Renal pelvis (tissue), 12 donors: ENCODE measurements at places on chromosomes 2 and 18.

- no peak for DNase-seq
These were observed 48.4 kb upstream of the RMP24 start for GRCh38 chr18:35923939-35924684.

- DNase-seq = no peak
These were observed 21.1 kb downstream of the MRPL30 start for GRCh38 chr2:99201959-99202678.

GRCh38 chr2:135909976-135910375, 33.7 kb upstream of the MCM6 start:
- DNase-seq = no peak

- no peak for DNase-seq
These were observed 179.1 kb upstream of the CYP26B1 start for GRCh38 chr2:72326759-72327158.

- no peak for DNase-seq
These were observed 140.4 kb upstream of the CAPN13 start for GRCh38 chr2:30947686-30948085.

- no peak for DNase-seq
These were observed 100.4 kb downstream of the SNTG2 start for GRCh38 chr2:1051075-1051474.

DNA sequence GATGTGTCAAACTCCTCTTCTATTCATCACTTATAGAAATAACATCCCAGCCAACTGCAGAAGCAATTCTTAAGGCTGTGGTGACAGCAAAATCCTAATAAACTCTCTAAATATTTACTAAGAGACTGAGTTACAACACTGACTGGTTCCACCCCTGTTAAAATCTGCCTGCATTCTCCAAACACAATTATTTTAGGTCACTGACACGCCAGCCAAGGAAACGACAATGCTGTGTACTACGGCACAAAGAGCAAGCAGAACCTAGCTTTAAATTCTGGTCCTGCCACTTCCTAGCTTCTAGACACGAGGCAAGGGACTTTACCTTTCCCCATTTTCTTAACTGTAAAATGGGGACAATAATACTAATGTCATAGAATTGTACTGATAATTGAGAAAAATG, 4.1 kb downstream of the CYRIA start:
- no peak for DNase-seq

- DNase-seq = no peak
These were observed 35.5 kb upstream of the ALMS1 start for GRCh38 chr2:73350035-73350691.

DNA sequence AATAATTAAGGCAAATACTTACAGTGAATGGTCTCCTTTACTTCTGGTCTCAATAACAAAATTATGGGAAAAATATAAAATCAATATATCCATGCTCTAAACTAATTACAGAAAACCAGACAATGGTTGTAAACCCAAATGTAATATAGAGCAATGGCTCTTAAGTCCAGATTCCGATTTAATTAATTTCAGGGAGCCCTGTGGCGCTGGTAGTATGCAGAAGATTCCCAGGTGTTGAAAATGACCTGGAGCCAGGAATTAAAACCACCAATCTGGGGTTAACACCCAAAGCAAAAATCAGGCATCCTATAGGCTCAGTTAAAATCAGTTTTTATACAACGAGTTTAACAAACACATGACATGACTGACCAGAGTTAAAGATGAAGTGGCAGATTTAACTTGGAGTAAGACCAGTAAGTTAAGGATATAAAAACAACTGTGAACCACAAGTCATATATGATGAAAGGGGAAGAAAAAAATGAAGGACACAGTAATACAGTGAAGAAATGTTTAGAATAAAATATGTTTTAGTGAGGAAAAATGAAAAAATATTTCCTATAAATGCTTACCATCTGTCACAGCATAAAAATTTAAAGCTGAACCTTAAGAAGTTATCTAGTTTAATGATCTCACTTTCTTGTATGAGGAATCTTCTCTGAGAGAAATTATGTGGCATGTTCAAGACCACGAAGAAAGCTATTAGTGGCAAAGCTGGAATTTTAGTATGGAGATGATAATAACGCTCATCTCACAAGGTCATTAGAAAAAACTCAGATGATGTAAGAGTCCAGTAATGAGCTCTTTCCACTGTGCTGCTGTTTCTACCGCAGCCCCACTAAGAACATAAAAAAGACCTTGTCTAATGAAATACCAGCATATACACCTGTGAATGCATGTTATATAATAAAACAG, 45.8 kb upstream of the FLACC1 start:
- DNase-seq = no peak

GRCh38 chr2:238101891-238102841, 2.0 kb downstream of the ESPNL start:
- DNase-seq = no peak

GRCh38 chr2:119326938-119327337, 39.7 kb downstream of the C2orf76 start:
- no peak for DNase-seq

DNA sequence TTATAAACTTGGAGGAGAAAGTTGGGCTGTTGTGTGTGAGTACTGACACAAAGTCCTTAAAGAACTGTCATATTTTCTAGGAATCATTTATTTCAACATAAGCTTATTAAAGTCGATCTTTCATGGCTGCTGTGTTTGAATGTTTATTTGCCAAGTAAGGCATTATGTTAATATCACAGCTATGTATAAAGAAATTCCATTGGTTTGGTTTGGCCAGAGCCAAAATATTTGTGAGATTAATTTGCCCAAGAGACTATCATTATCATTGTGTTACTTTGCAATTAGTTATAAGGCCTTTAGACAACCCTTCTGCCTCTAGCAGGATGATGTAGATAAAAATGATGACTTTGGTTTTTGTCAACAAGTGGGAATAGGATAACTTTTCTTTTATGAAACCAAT, 240.6 kb upstream of the NT5C1B start:
- DNase-seq = no peak

GRCh38 chr2:57479981-57480380, 566.6 kb upstream of the VRK2 start:
- DNase-seq = no peak

GRCh38 chr18:36108601-36109000, 20.5 kb downstream of the SLC39A6 start:
- DNase-seq = no peak

- DNase-seq = no peak
These were observed 28.7 kb downstream of the MTERF4 start for GRCh38 chr2:241073166-241074064.

- DNase-seq = no peak
These were observed 566.2 kb downstream of the GALR1 start for GRCh38 chr18:77815666-77816338.
